Upper lobe of left lung (tissue), 6 donors: ENCODE measurements at places on chromosomes 13 and 19. TPM values are rescaled to one million over a fixed set of nuclear protein-coding genes. Genes with fewer than 3 reads are reported as not detected.

The KLF1 gene
- total RNA-seq: 0.17 TPM

The PRX gene
- 146 TPM for total RNA-seq

The CLEC17A gene
- not detected for total RNA-seq

DNA sequence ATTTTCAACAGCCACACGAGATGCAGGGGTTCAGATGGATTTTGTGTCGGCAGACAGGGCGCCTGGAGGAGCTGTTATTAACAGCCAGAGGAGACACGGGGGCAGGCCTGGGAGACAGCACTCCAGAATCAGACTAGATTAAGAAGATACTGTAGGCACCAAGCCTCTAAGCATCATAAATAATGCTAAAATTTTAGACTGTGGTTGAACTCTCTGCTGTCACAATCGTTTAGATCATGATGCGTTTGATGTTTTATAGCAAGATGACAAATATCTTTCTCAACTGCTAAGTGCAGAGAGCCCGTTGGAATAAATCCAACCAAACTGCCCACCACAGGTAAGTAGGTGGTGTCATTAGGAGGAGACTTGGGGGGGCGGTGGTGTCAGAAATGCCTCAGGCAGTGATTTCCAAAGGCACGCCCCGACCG lies 63.9 kb downstream of the CEBPG start:
- no peak overlapping the region for H3K4me3 ChIP-seq
- H3K27ac ChIP-seq: no peak overlapping the region
- DNase-seq: no peak
